Activated T-helper 9 cell treated with anti-CD3 and anti-CD28 coated beads, Interleukin-2, amount 50 U/mL, for 16 hours (primary cell): ENCODE measurements at places on chromosomes 6 and 20.
A peak's percentile ranks its signal among the peaks of the same experiment; 100 is the strongest.

DNA sequence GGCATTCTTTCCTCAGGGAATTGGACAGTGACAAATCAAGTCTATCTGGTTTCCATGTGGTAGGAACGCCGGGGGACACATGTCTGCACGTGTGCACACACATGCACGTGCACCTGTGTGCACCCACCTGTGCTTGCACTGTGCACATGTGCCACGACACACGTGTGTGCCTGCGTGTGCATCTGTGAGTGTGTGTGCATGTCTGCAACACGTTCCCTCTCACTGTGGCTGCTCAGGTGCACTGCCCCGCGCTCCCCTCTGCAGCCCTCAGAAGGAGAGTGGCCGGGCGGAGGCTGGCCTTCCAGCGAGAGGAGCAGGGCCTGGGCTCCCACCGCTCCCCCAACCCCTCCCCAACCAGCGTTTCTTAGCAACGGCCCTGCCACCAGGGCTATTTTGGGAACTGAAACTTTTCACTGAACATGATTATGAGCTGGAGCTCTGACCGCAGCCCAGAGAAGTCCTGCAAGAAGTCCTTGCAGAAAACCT lies 147.8 kb downstream of the PHACTR3 start:
- DNase-seq = no peak

DNA sequence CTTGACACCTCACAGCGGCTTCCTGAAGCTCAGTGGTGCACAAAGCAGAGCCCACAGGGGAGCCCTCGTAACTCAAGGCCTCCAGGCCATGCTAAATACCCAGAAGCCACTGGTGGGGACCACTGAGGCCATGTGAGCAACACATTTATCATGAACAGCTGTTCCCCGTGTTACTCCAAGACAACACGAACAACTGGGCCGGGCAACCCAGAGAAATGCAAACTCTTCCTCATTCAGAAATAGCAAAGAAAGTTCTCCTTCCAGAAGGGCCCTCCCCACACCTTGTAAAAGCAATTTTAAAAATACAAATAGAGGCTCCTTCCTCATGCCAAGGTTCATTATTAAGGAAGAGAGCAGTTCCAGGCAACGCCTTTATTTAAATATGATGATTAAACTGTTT lies 36.3 kb upstream of the SLCO4A1 start:
- DNase-seq = no peak

GRCh38 chr6:97473979-97474378 lies 191.0 kb upstream of the MMS22L start:
- no peak for DNase-seq

GRCh38 chr6:16921399-16922110 lies 160.3 kb upstream of the ATXN1 start:
- DNase-seq = no peak

DNA sequence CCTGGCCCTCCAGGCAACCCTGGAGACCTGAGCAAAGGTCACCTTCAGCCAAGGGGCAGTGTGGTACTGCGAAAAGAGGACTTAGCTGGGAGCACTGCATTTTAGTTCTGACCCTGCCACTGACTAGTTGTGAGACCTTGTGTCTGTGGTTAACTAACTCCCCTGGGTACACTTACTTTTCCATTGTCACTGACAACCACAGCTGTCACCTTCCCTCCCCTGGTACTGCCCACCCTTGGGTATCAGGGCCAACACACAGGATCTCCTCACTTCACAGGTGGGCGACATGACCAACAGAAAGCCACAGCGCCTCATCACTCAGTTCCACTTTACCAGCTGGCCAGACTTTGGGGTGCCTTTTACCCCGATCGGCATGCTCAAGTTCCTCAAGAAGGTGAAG lies 21.6 kb upstream of the GNRH2 start:
- no peak for DNase-seq

DNA sequence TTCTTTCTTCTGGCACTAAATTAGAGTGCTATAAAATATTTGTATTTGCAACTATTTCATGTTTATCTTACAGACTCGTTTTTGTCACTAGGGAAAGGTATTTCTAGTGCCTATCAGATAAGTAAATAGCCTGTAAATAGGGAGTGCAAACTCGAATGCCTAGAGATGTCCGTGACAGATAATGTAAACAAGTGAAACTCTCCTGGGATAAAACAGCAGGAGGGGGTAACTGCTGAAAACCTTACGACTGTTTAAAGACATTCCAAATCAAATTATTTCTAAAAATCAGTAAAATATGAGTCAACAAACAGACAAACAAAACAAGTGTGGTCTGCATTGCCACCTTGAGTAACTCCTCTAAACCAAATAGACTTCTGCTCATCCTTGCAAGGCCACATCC lies 932.1 kb downstream of the EYS start:
- DNase-seq = no peak

GRCh38 chr20:21162631-21163030 lies 36.7 kb downstream of the KIZ start:
- no peak for DNase-seq

DNA sequence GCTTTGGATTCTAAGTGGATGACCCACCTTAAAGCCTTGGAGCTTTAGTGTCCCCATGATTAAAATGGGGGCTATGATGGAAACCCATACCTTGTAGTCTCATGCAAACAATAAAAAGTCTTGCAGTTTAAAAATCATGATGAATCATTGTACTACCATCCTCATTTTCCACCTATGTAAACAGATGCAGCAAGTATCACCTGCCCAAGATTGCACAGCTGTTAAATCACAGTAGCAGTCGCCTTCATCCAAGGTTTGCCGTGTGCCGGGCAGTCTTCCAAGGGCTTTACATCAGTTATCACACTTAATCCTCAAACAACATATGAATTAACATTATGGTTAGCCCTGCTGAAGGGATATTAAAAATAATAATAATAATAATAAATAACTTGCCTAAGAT lies 210.3 kb downstream of the FOXA2 start:
- no peak for DNase-seq

DNA sequence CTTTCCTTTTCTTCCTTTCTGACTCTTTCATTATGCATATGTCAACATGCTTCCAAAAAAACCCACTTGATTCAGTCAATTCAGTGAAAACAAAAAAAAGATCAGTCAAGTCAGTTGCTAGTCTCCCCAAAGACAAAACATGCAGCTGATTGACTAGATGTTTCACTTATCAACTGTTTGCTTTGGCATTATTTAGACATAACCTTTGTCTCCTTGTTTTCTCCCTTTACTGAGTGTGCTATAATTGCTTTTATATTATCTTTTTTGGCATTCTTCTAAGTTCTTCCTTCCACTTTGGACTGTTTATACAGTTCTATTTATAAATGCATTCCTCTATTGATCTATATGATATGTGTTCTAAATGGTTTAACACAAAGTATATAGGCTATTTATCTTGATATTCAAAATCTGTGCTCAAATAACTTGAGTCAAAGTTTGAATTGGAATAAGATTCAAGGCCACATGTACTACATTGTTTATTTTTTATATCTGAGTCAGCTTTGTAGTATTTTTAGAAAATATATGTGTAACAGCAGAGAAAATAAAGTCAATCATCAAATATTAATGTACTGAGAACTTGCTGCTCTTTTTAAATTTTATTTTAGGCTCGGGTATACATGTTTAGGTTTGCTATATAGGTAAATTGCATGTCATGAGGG lies 260.5 kb downstream of the CENPW start:
- no peak for DNase-seq

DNA sequence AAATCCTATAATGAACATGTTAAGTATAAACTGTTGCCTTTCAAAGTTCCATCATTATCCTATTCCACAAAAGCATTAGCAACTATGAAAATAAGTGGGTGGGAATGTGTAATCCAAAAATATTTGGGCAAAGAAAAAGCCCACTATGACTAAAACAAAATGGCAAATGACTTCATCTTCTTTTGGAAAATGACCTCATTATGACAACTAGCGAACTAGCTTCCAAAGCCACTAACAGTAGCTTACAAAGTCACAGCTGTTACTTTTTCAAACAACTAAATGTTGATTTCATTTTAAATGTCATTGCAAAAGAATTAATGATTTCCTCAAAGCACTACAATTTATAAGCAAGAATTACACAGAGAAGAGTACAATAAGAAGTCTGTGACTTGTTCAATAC lies 49.8 kb upstream of the RUNX2 start:
- no peak for DNase-seq

- no peak for DNase-seq
Measured at GRCh38 chr6:100460650-100461204, 4.0 kb downstream of the SIM1 start.

DNA sequence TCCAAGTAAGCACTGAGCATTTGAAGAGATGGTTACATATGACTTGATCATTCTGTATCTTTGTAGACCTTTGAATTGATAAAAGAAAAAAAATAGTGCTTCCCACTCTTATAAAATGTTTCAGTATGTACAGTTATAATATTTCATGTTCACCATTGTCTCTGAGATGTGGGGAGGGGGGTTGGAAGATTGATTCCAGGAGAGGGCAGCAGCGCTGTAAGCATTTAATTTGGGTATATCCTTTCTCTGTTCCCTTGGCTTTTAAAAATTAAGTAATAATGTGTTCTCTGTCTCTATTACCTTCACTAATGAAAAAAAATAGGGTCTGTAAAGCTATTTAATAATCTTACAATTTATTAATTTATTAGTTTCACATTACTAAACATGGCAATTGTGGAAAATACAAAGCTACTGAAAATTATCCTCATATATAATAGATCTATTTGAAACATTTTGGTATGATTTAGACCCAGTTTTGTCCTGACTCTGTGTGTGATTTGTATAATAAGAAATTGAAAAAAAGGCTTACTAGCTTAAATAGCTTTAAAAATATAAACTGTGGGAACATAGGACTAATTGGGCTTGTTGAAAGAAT lies 341.2 kb downstream of the CDKAL1 start:
- DNase-seq = no peak

DNA sequence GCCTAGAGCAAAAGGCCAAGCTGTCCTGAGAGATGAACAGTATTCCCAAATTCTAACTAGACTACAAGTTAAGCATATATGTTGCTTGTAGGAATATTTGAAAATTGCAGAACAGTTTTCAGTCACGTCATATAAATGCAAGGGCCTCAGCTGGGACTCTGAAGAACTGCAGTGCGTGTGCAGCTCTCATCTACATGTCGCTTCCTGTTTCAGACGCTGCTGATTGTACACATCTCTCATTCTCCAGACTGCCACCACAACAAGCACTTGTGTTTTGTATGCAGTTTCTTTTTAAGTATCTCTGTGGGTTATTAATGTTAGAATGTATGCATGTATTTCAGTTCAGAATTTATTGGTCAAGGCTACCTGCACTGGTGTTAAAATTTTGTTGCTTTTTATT lies 119.7 kb downstream of the MAP3K4 start:
- DNase-seq = no peak

GRCh38 chr6:31270788-31271640 lies 878 bp downstream of the HLA-C start:
- peak; percentile 37 for DNase-seq

DNA sequence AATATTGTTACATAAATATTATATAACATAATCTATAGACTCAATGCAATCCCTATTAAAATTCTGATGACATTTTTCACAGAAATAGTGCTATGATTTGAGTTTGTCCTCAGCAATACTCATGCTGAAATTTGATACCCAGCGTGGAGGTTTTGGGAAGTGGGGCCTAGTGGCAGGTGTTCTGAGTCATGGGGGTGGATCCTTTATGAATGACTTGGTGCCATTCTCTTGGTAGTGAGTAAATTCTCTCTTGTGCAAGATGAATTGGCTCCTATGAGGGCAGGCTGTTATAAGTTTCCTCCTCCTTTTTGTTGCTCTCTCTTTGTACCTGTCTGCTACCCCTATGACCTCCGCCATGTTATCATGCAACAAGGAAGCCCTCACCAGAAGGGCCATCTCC lies 65.8 kb downstream of the SHPRH start:
- no peak for DNase-seq

- no peak for DNase-seq
Measured at GRCh38 chr6:37205175-37205996, 35.4 kb downstream of the PIM1 start.

DNA sequence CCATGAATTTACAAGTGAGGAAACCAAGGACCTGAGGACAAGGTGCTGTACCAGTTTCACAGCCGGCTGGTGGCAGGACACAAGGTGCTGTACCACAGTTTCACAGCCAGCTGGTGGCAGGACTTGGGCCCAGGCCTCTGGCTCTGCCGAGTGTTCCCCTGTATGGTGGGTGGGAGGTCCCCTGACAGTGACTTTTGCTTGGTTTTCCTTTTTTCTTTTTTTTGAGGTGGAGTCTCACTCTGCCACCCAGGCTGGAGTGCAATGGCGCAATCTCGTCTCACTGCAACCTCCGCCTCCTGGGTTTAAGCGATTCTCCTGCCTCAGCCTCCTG lies 212.4 kb downstream of the LY86 start:
- no peak for DNase-seq

GRCh38 chr20:58526411-58526810 lies 11.2 kb upstream of the APCDD1L start:
- DNase-seq = no peak

DNA sequence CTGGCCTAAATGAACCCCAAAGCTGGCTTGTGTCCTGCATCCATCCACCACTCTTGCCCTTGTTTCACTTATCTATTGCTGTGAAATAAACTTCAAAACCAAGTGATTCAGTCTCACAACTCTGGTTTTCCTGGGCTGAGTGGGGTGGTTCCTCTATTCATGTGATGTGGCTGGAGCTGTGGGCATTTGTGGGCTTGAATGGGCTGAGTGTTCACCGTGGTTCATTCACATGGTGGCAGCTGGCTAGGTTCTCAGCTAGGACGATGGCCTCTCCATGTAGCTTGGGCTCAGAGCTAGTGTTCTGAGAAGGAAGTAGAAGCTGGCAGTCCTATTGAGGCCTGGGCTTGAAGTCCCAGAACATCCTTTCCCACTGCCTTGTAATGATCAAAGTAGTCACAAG lies 30.4 kb downstream of the FKBP1A start:
- no peak for DNase-seq

DNA sequence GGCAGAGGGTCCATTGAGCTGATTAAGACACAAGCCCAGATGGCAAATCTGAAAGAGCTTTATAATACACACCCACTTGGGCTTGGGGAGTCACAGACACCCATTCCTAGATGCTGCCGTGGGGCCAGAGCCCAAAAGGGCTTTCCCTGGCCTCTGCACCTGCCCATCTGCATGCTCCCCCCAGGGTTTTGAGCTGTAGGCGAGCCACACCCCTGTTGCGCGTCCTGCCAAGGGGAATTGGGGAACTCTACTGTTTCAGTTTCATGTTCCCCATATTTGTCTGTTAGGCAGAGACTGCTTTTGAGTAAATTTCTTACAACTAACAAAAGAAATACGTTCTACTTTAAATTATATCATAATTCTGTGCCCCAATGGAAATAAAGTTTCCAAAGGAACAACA lies 52.9 kb upstream of the FNDC1 start:
- DNase-seq = no peak

DNA sequence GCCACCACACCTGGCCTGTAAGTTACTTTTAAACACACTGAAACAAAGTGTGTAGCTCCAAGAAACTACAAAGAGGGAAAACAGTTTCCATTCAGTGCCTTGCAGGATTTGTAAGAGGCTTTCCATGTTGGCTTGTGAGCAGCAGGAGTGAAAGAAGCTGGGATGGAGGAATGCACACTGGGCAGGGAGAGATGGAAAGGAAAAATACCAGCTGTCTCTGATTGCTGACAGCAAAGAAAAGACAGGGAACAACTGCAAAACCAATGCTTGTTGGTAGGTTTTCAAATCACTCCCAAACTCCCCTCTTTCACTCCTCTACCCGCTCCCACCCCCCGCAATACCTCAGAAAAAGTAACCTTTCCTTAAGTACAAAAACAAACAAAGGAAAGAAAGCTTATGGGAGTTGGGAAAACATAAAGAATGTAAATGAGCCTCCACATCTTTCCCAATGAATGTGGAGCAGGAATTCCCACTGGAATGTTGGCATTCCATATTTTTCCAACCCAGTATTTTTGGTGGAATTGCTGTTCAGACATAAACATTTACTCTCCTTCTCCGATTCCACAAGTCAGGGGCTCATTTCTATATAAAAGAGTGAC lies 166.1 kb downstream of the THBS2 start:
- no peak for DNase-seq
